ENCODE measurements at places on chromosomes 5 and 9.
A peak's percentile ranks its signal among the peaks of the same experiment; 100 is the strongest.

GRCh38 chr5:143739746-143740145, 72.2 kb upstream of the HMHB1 start:
- no peak for DNase-seq

- DNase-seq = no peak
Measured at GRCh38 chr5:180467989-180468731, 26.0 kb upstream of the CNOT6 start.

GRCh38 chr9:75500479-75500878, 390.0 kb upstream of the PCSK5 start:
- DNase-seq = no peak

GRCh38 chr5:161027763-161028162, 175.8 kb upstream of the ATP10B start:
- DNase-seq = no peak

- no peak for DNase-seq
Measured at GRCh38 chr5:42872865-42873264, 61.2 kb upstream of the SELENOP start.

- no peak for DNase-seq
Measured at GRCh38 chr9:90311811-90312210, 330.8 kb downstream of the DIRAS2 start.

GRCh38 chr9:88535226-88536022, 446 bp downstream of the NXNL2 start:
- DNase-seq = peak; percentile 31

DNA sequence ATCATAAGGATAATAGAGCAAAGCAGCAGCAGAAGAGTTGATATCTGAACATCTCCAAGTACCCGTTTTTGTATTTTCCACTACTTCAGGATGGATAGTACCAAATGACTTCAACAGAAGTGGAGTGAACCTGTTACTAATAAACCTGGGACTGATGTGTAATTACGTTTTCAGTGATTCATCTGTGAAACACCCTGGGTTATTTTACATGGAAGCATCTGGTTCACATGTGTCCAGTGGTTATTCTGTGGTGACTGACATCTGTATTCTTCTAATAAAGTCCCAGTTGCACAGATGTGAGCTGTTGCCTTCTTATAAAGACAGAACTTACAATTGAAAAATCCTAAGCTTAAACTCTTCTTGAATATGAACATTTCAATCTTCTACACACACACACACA, 139.7 kb upstream of the VCAN start:
- no peak for DNase-seq

All from frontal cortex (tissue), 4 donors.